ENCODE measurements at places on chromosomes 2 and 18.

- DNase-seq, result no peak
Observed at GRCh38 chr18:25517881-25518715, 166.1 kb upstream of the ZNF521 start.

DNA sequence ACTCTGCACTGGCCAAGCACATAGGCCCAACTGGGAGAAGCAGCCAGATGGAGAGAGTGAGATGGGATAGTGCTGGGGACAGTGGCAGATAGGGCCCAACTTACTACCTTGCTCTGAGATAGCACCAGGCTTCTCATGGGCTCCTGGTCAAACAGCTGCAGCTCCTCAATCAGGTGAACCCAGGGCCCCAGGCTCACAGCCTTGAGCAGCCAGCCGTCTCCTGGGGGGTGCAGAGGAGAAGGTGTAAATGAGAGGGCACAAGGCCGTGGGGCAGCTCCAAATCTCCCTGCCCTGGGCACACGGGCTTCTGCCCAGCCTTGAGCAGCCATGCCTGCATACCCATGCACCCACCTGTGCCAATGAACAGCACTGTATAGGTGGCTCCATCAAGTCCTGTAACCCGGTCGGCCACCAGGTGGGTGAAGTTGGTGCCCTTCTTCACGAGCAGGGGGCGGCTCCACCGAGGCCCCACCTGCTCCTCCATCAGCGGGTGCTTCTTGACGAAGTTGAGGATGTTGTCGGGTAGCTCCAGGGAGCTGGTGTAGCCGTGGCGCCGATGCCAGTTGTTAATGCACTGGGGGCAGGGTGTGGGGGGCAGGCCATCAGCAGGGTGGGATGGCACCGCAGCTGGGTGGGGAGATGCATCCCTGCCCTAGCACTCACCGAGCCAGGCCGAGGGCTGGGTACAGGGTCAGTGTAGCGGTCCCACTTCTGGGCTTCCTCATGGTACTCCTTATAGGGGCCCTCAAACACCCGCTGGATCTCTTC lies 5.9 kb upstream of the ANKRD39 start:
- no peak for DNase-seq

GRCh38 chr2:11354363-11355154 lies 10.1 kb upstream of the ROCK2 start:
- DNase-seq, result no peak

- no peak for DNase-seq
Observed at GRCh38 chr18:59758106-59758505, 60.9 kb upstream of the CCBE1 start.

DNA sequence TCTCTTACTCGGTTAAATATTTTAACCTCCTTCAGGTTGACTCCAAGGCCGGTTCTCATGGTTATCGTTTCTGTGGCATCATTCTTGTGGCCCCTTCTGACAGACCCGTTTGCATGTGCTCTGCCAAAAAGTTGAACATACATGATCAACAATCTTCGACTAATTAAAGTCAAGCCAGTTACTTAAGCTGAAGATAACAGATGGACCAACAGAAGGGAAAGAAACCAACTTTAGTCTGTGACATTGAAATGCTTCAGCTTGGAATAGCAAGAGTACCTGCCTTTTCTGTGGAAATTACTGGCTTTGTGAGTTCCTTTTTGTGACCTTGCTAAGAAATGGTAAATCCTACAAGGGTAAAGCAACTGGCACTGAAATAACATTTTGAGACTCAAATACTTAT lies 1429.1 kb downstream of the LRP1B start:
- DNase-seq, result no peak

DNA sequence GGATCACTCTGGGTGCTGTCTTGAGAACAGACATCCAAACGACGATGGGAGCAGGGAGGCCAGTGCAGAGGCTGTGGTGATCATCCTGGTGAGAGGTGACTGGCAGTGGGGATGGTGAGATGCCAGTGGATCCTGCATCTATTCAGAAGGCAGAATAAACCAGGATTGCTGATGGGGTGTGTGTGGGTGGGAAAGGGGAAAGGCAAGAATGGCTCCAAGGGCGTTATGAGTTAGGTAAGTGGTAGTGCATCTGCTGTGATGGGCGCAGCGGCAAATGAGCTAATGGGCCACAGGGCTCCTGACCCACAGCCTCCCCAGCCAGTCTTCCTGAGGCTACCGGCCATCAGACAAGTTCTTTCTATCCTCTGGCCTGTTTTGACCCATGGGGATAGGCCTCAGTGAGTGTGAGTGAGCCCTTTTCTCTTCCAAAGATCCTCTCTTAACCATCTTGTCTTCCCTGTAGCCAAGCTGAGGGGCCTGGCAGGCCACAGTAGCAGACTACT lies 29.6 kb downstream of the SERTAD2 start:
- no peak for DNase-seq

DNA sequence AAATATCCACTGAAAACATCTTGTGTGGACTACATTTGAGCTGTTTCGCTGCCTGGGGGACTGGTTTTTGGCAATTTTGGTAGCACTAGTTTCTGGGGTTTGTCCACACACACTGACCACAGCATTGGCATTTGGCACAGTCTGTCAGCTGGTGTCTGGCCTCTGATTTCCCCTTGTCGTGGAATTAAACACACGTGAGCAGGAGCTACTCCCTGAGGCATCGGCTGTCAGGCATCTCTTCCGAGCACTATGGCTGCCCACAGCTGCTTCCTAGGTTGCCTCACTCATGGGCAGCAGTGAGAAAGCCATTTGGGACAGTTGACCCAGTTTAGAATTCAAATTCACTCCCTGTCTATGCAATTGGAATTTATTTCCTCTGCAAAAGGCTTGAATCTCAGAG lies 46.8 kb upstream of the FZD5 start:
- no peak for DNase-seq

DNA sequence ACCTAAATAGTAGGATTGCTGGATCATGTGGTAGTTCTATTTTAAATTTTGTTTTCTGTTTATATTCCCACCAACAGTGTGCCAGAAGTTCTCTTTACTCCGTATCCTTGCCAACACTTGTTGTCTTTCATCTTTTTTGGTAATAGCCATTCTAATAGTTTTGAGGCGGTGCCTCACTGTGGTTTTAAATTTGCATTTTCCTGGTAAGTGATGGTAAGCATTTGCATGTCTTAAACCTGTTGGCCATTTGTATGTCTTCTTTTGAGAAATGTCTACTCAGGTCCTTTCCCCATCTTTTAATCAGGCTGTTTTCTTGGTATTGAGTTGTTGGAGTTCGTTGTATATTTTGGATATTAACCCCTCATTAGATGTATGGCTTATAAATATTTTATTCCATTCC lies 51.6 kb downstream of the REL start:
- no peak for DNase-seq

DNA sequence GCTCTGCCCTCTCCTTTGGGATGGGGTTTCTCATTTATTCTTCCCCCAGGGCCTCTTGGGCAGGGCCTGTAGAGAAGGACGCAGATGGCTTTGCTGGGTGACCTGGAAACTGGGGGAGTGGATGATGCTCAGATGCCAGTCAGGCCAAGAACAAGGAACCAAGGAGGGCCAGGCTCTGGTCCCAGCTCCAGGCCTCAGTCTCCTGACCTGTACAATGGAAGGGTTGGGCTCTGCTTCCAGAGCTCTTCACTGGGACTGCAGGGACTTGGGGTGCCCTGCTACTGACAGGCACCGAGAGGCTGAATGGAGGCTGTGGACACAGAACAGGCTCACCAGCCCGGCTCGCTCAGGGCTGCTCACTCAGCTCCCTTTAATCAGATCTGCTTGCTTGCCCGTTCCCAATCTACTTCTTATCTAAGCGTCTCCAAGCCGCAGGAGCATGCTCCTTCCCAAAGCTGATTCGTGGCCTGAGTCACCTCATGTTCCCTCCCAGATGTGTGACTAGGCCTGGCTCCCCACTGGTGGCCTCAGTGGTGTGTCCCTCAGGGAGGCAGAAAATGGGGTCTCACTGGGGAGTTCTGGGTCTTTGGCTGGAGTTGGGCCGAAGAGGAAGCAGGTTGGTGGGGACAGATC lies 82.6 kb upstream of the ODC1 start:
- no peak for DNase-seq

DNA sequence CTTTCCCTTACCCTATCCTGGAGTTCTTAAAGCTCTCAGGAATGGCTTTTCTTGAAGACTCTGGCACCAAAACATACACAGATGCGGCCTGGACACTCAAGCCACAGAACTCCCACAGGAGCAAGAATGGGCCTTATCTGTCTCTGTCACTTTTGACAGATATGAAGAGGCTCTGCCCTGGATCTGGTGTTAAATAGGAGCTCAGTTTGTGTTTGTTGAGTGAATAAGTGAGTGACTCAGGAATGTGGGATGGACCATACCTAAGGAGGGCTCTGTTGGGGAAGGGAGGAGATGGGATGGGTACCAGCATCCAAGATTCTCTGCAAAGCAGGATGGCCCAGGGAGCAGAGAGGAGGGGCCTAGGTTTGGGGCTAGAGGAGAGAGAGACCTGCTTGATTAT lies 33.9 kb upstream of the EPAS1 start:
- no peak for DNase-seq

GRCh38 chr2:206477296-206477695 lies 34.0 kb downstream of the ADAM23 start:
- DNase-seq, result peak; percentile 52

DNA sequence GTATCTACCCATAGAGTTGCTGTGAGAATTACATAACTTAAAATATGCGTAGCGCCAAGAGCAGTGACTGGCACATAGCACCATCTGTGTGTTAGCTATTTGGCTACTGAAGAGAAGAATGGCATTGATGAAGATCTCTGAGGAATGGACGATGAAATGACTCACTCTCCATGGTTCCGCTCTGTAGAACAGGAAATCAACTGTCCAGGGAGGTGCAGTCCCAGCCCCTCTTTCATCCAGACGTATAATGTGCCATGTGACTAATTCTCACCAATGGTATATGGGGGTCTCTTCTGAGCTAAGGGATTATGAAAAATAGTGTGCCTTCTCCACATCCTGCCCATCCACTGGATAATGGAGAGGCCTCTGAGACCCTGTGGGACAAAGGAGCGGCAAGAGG lies 254.8 kb downstream of the CYP26B1 start:
- no peak for DNase-seq

GRCh38 chr2:164662066-164662465 lies 40.8 kb upstream of the GRB14 start:
- DNase-seq, result no peak

GRCh38 chr2:69652206-69652605 lies 8.7 kb upstream of the AAK1 start:
- peak; percentile 92 for DNase-seq

DNA sequence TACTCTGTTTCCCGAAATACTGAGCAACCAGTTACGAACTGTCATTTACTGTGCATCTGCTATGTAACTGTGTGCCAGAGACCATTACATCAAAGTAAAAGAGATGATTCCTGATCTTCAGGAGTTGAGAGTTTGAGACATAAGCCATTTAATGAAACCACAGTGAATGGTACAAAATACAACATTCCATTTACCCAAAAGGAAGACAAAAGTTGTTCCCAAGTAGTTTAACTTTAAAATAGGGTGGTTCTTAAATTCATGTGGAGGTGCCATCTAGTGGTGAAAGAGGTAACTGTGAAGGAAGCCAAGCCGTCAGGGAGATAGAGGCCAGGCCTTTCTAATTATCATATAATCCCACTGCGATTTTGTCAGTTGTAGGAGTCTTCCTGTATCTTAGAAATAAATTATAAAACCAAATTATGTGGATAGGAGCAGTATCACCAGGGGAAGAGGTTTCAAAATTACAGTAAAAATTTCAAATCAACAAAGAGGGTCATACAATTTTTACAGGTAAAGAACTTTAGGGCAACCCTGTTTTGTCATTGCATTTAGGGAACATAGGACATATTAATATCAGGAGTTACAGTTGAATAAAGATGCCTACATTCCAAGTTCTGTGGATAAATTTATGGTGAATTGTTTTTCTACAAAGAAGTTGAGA lies 67.7 kb downstream of the EPAS1 start:
- peak; percentile 70 for DNase-seq
